Left ventricle myocardium superior (tissue), 1 donor: ENCODE measurements at places on chromosomes 16 and 17.

DNA sequence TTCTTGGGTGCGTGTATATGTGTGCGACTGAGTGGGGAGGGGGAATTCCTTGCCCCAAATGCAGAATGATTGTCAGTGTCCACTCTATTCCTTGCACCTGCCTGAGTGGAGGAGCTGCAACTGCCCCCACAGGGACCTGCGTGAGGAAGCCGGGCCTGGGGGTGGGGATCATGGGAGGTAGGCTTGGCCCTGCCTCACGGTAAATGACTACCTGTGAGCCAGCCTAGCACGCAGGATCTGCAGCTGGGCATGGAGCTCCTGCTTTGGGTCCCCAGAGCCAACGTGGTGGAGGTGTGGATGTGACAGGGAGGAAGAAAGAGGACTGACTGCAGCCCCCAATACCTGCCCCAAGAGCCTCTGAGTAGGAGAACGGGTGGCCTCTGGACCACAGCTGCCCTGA lies 77.0 kb upstream of the GAS7 start:
- no peak for DNase-seq

DNA sequence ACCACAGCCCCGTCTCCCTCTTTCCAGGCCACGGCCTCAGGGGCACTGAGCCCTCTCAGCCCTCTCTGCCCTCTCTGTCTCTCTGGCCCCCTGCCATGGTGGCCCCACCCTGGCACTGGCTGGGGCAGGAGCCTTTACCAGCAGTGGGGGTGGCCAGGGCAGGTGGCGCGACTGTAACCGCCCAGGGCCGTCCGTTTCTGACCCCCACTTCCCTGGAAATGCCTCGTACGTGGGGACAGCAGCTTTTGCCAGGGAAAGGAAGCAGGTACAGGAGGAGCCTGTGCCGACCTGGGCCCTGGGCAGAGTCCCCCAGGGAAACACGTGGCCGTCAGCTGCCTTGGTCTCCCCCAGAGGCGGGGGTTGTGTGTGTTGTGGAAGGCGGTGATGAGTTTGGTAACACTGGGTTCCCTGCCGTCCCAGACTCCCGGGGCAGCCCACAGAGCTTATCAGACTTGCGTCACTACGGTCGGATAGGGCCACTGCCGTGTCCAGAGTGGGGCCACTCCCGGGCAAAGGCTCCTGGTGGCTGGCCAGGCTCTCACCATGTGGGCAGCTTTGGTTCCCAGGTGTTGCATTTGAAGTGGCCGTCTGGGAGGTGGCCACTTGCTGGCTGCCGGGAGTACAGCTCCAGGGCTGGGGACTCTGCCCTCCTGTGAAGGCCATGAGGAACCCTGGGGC lies 249.3 kb upstream of the CIBAR2 start:
- peak; percentile 76 for DNase-seq

- DNase-seq = no peak
These were observed 72.2 kb downstream of the CYLD start for GRCh38 chr16:50814052-50814451.

GRCh38 chr16:27312580-27313421 lies 973 bp upstream of the IL4R start:
- DNase-seq = no peak

GRCh38 chr17:44672479-44673093 lies 16.3 kb downstream of the MEIOC start:
- DNase-seq = no peak
